ENCODE measurements at places on chromosomes 4 and X.

DNA sequence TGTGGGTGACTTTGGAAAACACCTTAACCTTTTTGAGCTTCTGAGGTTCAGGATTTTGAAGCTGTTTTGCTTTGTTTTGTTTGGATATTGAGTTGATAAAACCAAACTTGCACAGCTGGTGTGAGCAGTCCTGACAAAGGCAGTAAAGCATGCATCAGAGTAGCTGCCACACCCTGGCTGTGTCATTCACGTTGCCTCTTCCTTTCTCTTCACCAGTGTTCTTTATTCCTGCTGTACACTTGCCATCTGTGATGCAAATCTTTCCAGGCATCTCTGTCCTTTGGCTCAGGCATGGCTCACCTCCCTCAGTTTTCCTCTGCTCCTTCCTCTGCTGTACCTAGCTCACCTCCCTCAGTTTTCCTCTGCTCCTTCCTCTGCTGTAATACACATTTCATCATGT lies 1850.2 kb upstream of the AGA start:
- DNase-seq, result no peak

DNA sequence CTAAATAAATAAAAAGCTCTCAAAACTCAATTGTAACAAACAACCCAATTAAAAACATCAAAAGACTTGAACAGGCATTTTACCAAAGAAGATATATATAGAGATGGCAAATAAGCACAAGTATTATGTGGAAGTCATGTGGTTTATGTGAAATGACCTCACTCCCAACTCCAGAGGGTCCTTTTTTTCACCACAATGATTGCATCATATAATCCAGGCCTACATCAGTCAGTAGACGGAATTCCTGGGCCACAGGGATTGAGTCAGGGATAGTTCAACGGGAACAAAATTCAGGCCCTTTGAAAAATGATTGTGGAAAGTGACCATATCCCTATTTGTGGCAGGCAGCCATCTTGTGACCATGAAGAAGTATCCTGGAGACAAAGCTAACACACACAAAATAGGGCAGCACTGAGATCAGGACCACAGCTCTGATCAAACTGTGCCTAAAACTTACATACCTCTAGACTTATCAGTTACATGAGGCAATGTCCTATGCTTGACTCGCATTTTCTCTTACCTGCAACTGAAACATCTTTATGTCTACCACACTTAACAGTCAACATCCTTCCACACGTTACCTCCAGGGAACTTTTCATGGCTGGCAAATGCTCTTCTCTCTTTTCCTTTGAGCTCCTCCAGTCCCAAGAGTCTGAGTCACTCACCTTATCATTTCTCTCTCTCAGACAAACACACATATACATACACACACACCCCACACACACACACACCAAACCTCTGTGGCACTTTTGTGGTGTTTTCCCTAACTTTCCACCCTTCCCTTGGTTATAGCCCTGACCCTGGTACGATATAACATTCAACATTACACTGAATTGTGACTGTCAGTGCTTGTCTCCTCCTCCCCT lies 113.5 kb downstream of the PHF8 start:
- DNase-seq, result no peak

DNA sequence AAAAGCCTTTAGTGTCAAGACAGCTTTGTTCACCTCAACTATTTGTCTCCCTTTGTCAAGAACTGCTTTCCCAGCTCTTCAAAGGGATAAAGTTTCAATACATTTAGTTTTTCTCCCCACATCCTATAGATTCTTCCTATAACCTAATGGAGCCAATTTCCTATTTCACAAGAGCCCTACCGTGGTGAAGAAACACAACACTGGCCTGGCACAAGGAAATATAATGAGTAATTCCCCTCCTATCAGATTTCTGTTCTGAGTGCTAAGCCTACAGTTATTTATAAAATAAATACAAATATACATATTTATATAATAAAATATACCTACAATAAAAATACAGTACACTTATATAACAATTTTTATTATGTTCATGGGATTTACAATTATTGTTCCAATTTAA lies 89.9 kb downstream of the SHISA3 start:
- no peak for DNase-seq

DNA sequence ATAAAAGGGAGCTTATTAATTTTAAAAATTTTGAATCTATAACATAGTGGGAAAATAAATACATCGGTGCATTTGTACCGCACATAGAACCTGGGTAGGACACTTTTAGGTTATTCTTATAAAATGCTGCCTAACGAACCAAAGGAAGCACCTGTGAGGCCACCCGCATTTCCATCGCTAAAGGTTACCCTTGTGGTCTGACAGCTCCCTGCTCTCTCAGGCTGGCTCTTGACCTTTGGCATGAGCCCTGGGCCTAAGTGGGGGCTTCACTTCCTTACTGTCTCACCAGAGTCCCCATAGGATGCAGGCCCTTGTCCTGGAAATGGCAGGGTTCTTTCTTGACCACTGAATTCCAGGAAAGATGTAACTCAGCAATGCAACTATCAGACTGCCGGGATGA lies 46.0 kb downstream of the HADH start:
- no peak for DNase-seq

DNA sequence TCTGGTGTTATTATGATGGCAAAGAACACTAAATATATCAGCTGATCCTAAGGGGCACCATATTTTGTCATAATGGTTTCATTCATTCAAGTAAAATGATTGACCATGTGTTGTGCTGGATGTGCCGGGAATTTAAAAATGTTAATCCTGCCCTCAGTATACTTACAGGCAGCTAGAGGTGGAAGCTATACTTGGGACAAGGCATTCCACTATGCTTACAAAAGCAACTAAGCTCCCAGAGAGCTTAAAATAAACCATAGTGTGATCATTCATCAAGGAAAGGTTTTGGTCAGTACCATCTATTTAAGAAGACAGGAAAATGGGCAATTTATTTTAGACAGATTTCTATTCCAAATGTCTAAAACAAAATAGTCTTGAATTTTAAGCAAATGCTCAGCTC lies 46.4 kb downstream of the NR3C2 start:
- DNase-seq, result no peak

DNA sequence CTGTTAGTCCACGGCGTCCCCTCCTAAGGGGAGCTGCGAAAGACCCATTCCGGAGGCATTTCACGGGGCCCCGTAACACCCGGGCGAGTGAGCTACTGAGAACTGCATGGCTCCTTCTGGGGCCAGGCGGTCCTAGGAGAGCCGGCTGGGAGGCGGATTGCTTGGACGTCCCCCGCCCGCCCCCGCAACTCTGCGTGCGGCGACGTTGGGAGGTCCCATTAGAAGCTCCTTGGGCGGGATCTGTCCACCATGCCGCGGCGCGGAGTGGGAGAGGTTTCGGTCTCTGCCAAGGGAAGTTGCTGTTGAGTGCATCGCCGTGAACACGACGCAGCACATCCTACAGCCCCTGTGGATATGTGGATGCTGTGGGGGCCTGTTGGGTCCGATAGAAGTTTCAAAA lies 85.4 kb upstream of the IGFBP7 start:
- DNase-seq, result no peak

DNA sequence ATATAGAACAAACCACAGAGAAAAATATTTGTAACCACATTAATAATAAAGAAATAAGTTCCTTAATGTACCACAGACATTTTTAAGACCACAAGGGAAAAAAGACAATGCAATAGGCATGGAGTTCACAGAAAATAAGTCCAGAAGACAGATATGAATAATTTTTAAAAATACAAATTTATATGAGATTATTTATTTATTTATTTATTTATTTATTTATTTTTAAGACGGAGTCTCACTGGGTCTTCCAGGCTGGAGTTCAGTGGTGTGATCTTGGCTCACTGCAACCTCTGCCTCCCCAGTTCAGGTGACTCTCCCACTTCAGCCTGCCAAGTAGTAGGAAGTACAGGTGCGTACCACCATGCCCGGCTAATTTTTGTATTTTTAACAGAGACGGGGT lies 53.7 kb downstream of the THAP9 start:
- no peak for DNase-seq

All from stimulated activated CD4-positive, alpha-beta T cell treated with anti-CD3 and anti-CD28 coated beads, Interleukin-4, amount 100 ng/mL, for 1 hour (primary cell).